ENCODE measurements at places on chromosomes 12 and 14.

- DNase-seq, result peak; percentile 7
Observed at GRCh38 chr14:21711360-21711961, 37.8 kb upstream of the OR4E1 start.

GRCh38 chr14:70237710-70238109 is 49.0 kb upstream of the SLC8A3 start:
- no peak for DNase-seq

- DNase-seq, result no peak
Observed at GRCh38 chr12:50182461-50182860, 15.3 kb upstream of the CERS5 start.

- DNase-seq, result no peak
Observed at GRCh38 chr12:93824514-93825500, 147.6 kb downstream of the CRADD start.

Data from stromal cell of bone marrow (primary cell).